ENCODE measurements at places on chromosomes 5 and 9. TPM values are rescaled to one million over a fixed set of nuclear protein-coding genes. Genes with fewer than 3 reads are reported as not detected.

DNA sequence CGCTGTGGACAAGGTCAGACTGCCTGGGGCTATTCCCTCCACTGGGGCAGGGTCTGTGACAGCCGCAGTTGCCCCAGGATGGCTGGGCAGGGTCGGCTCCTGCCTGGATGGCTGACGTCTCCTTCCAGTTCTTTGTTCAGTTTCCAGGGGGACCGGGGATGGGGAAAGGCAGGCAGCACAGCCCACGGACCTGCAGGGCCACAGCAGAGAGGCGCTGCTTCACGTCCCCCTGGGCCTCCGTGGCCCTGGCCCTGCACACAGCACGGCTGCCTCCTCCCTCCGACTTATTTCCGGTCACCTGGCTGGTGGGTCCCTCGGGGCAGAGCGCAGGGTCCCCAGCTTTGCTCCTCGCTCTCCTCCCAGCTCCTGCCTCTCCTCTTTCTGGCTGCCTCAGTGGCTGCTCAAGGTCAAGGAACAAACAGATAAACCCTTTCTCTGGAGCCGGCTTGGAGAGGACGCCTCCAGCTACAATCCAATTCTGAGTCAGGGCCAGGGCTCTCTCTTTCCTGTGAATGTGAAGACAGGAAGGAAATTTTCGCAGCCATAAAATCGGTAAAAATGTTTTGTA is 169.7 kb downstream of the C9orf50 start:
- H3K27me3 ChIP-seq, result no peaks in the 10 kb centered on the region
- H3K4me1 ChIP-seq, result no peaks in the 10 kb centered on the region
- H3K36me3 ChIP-seq, result no peaks in the 10 kb centered on the region
- no peak overlapping the region for H3K4me3 ChIP-seq
- no peak overlapping the region for H3K27ac ChIP-seq

GRCh38 chr9:115278326-115279035 is 160.5 kb upstream of the TNC start:
- H3K36me3 ChIP-seq, result peaks cover 2% of the 10 kb centered on the region
- H3K4me3 ChIP-seq, result no peak overlapping the region
- no peak overlapping the region for H3K27ac ChIP-seq
- H3K27me3 ChIP-seq, result no peaks in the 10 kb centered on the region

Gene UBE2QL1
- 0.11 TPM for total RNA-seq

DNA sequence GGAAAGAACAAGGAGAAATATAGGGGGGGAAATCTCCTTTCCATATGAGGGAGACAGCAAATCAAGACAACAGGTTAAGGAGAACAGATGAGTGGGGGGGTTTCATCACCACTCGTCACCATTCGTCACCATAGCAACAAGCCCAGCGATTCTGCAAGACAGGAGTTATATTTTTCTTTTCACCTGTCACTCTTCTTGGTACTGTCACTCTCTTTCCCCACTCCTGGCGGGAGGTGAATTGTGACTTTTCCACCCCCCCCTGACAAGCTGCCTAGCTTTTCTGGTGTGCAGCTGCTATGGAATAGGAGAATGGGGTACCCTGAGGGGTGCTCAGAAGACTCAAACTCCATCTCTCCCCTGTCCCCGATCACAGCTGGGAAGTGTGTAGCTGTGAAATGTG is 239.9 kb downstream of the FAM114A2 start:
- no peaks in the 10 kb centered on the region for H3K27me3 ChIP-seq
- H3K4me1 ChIP-seq, result no peaks in the 10 kb centered on the region
- DNase-seq, result no peak
- no peak overlapping the region for H3K27ac ChIP-seq
- no peak overlapping the region for H3K4me3 ChIP-seq

DNA sequence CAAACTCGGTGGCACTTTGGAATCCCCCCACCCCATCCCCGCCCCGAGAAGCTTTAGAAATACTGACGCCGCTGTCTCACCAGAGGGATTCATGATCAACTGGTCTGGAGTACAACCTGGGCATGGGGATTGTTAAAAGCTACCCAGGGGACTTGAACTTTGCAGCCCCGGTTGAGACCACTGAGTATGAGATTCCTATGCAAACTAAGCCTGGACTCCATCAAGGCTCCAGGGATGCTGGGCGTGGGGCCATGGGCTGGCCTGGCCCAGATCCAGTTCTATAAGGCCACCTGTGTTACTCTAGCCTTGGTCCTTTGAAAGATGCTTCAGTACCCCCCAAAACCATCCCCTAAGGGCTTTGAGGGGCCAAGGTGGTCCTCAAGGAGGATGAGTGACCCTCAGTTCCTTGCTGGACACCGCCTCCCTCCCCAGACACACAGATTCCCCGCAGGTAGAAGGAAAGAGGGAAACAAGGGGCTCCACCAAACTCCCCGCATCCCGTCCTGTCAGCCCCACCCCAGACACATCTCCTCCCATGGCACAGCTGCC is 68.5 kb downstream of the MRPL36 start:
- H3K4me1 ChIP-seq, result no peaks in the 10 kb centered on the region
- no peaks in the 10 kb centered on the region for H3K27me3 ChIP-seq
- H3K36me3 ChIP-seq, result no peaks in the 10 kb centered on the region
- no peak overlapping the region for H3K4me3 ChIP-seq

Gene KIAA1958
- total RNA-seq, result 34.0 TPM

Gene ANXA2R
- total RNA-seq, result 0.20 TPM

Gene CDH6
- 10.8 TPM for total RNA-seq

DNA sequence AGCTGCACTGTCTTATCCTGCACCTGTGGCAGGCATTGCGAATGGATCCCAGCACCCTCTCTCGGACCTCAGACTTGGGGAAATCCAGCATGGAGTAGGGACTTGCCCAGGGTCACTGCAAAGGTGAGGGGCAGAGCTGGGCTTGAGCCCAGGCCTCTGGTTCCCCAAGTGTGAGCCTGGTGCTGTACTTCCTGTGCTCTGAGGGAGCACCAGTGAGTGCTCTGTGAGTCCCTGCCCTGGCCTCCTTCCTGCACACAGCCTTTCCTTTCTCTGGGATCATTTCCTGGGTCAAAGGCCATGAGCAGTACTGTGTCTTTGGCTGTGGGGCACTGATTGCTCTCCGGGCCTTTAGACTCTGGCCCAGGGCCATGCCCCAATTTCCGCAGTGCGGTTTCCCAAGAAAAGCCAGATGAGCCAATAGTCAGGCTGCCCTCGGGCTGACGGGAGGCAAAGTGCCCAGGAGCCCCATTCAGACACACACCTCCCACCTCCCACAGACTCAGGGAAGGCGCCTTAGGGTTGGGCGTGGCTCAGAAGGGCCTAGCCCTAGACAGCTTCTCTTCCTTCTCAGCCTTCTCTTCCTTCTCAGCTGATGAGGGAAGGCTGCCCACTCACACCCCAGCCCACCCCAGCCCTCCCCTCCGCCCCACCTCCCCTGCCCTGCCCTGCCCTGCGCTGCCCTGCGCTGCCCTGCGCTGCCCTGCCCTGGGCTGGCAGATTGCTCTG is 23.3 kb upstream of the TRIM14 start:
- H3K4me1 ChIP-seq, result no peaks in the 10 kb centered on the region
- no peak overlapping the region for H3K4me3 ChIP-seq
- no peak for DNase-seq

- H3K27ac ChIP-seq, result no peak overlapping the region
- H3K36me3 ChIP-seq, result no peaks in the 10 kb centered on the region
- DNase-seq, result no peak
- H3K27me3 ChIP-seq, result no peaks in the 10 kb centered on the region
These were observed 546.7 kb upstream of the DMAC1 start for GRCh38 chr9:8346296-8346695.

Gene OMD
- total RNA-seq, result not detected

- no peak overlapping the region for H3K4me3 ChIP-seq
- no peak overlapping the region for H3K27ac ChIP-seq
These were observed 537.8 kb upstream of the FTMT start for GRCh38 chr5:121313886-121314285.

DNA sequence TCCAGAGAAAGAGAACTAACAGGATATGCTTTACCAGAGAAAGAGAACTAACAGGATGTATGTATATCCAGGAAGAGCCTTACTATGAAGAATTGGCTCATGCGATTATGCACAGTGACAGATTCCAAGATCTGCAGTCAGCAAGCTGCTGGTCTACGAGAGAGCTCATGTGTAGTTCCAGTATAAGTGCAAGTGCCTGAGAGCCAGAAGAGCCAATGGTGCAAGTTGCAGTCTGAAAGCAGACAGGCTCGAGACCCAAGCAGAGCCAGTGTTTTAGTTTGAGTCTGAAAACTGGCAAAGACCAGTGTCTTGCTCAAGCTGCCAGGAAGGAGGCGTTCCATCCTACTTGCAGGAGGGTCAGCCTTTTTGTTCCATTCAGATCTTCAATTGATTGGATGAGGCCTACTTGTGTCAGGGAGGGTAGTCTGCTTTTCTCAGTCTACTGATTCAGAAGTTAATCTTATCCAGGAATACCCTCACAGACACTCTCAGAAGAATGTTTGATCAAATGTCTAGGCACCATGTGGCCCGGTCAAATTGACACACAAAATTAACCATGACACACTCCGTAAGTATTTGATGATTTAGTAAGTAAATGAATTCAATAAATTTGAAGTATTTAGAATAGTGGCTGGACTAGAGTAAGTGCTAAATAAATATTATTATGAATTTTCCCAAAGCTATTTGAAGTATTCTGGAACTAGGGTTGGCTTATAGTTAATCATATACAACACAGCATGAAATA is 372.1 kb upstream of the SGCD start:
- H3K27me3 ChIP-seq, result no peaks in the 10 kb centered on the region
- DNase-seq, result no peak
- no peak overlapping the region for H3K4me3 ChIP-seq
- no peaks in the 10 kb centered on the region for H3K36me3 ChIP-seq
- H3K4me1 ChIP-seq, result peaks cover 3% of the 10 kb centered on the region
